Neural crest cell (in vitro differentiated cells): ENCODE measurements at places on chromosomes 3 and 15. TPM values are rescaled to one million over a fixed set of nuclear protein-coding genes. Genes with fewer than 3 reads are reported as not detected.
A peak's percentile ranks its signal among the peaks of the same experiment; 100 is the strongest.

CYP8B1 gene
- not detected in 2 replicates for total RNA-seq

ENTPD3 gene
- not detected in 2 replicates for total RNA-seq

AGBL1 gene
- total RNA-seq, result 0.05 and 0.07 TPM in 2 replicates

CPA3 gene
- not detected in 2 replicates for total RNA-seq

CCR1 gene
- 0.12 TPM in 1 of 2 replicates, not detected in the other for total RNA-seq

SLCO2A1 gene
- 0.07 and 0.33 TPM in 2 replicates for total RNA-seq

B3GNT5 gene
- total RNA-seq, result 38.3 and 39.4 TPM in 2 replicates

NAALADL2 gene
- total RNA-seq, result 2.8 and 4.3 TPM in 2 replicates

ISLR gene
- total RNA-seq, result 1.5 and 2.6 TPM in 2 replicates

SNX33 gene
- total RNA-seq, result 22.2 and 23.4 TPM in 2 replicates

MAGEL2 gene
- 11.9 and 13.1 TPM in 2 replicates for total RNA-seq

CFAP100 gene
- 1.1 and 1.7 TPM in 2 replicates for total RNA-seq

CDV3 gene
- 166 and 174 TPM in 2 replicates for total RNA-seq

GRCh38 chr3:174268586-174268985 is 590.5 kb upstream of the NAALADL2 start:
- no peak for DNase-seq
- peaks cover 11% of the 10 kb centered on the region for H3K4me1 ChIP-seq
- no peak overlapping the region for H3K27ac ChIP-seq
- no peak overlapping the region for H3K4me3 ChIP-seq
- H3K27me3 ChIP-seq, result no peaks in the 10 kb centered on the region
- H3K36me3 ChIP-seq, result no peaks in the 10 kb centered on the region

DNA sequence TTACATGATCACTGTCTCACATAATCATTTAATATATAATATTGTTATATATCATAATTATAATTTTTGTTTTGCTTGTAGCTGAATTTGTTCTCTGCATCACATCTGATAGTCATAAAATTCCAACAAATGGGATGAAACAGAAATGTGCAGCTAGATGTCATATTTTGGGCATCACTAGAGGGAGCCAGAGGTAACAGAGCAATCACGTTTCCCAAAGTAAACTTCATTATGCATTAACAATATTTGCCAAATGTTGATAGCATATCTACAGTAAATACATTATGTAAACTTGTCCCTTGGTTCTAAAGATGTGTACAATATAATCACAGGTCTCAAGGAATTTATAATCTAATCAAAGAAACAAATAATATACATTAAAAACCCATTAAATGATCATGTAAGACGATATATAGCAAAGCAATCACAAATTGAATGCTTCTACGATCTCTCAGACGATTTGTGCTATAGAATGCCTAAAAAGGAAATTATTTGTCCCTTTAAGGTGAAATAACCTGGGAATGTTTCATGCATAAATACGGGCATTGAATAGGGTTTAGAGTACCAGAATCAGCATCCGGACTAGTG is 234.2 kb upstream of the MCTP2 start:
- no peak overlapping the region for H3K27ac ChIP-seq
- H3K27me3 ChIP-seq, result no peaks in the 10 kb centered on the region
- no peak overlapping the region for H3K4me3 ChIP-seq
- peak; percentile 20 for DNase-seq
- peaks cover 31% of the 10 kb centered on the region for H3K4me1 ChIP-seq

DNA sequence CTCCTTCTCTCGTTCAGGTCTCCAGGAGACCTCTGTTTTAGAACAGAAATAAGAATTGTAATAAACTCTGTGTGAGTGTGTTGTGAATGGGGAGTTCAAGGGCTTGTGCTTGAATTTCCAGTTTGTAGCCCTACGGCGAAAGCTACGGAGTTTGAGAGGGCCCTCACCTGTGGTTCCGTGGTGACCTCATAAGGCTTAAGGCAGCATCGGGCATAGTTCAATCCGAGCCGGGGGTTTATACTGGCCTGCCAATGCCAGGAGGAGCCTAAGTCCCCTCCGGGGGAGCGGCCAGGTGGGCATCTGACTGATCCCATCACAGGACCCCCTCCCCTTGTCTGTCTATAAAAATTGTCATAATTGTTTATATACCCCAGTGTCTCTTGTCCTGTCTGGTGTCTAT is 43.7 kb downstream of the ZBTB11 start:
- no peaks in the 10 kb centered on the region for H3K36me3 ChIP-seq
- no peak overlapping the region for H3K27ac ChIP-seq
- no peak for DNase-seq
- peaks cover 6% of the 10 kb centered on the region for H3K27me3 ChIP-seq
- no peaks in the 10 kb centered on the region for H3K4me1 ChIP-seq
- H3K4me3 ChIP-seq, result no peak overlapping the region

DNA sequence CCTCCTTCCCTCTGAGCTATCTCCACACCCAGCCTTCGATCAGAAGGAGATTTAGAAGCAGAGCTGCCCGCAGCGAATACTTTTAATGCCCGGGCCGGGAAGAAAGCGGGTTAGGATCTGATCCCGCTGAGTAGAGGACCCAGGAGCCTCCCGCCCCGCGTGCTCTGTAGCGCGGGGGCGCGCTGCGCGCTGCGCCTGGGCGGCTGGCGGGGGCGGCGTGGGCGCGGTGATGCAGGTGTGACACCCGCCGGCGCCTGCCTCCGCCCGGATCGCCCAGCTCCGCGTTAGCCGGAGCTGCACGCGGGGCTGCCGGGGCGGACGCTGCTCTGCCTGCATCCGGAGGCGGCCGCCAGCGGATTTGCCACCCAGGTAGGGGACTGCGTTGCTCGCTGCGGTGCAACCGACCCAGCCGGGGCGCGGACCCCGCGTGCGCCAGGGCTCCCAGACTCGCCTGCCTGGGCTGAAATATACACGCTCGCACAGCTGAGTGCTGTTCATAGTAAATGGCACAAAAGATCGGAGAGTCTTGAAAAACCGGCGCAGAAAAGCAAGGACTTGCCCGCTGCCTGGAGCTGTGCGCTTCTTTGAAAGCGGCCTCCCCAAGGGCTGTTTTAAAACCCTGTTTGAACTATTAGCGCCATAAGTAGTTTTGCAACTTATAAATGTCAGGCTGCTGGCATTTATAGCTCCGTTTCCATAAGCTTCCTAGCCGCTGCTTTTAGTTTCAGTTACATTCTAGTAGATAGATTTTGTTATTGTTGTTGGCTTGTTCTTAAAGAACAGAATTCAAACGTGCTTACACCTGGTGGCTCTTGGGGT is at the start of gene SV2B:
Gene SV2B (plus strand): TSS at position 263 of the 819 bp plus-strand sequence. CDS start 126,007 bp downstream, outside the sequence.
- H3K36me3 ChIP-seq, result peaks cover 3% of the 10 kb centered on the region
- H3K27me3 ChIP-seq, result peaks cover 94% of the 10 kb centered on the region
- peaks cover 11% of the 10 kb centered on the region for H3K4me1 ChIP-seq
- DNase-seq, result peak; percentile 25
- no peak within 1 kb of the TSS for H3K27ac ChIP-seq

- H3K27me3 ChIP-seq, result no peaks in the 10 kb centered on the region
- no peaks in the 10 kb centered on the region for H3K36me3 ChIP-seq
- no peak overlapping the region for H3K27ac ChIP-seq
- no peak for DNase-seq
These were observed 727.8 kb upstream of the CFAP20DC start for GRCh38 chr3:59777667-59778077.

DNA sequence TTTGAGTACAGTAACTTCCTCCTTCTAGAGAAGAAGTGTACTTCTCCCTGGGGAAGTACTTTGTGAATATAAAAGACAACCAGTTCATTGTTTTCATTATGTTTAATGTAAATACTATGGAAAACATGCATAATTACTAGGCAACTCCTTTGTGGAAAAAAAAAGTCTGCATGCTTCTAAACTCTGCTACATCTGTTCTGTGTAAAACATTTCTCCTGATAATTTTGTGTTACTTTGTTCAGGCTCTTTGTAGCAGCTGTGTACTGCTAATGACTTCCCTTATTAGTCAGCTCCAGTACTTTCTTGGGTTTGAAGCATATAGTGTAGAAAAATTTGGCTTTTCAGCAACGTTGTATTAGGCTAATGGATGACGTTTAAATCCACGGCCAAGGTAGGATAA is 111.6 kb downstream of the FEZF2 start:
- H3K4me1 ChIP-seq, result peaks cover 25% of the 10 kb centered on the region
- H3K27me3 ChIP-seq, result no peaks in the 10 kb centered on the region
- H3K27ac ChIP-seq, result no peak overlapping the region
- H3K36me3 ChIP-seq, result peaks cover 13% of the 10 kb centered on the region

- no peak overlapping the region for H3K4me3 ChIP-seq
- peaks cover 28% of the 10 kb centered on the region for H3K4me1 ChIP-seq
- H3K27ac ChIP-seq, result no peak overlapping the region
- no peaks in the 10 kb centered on the region for H3K27me3 ChIP-seq
- H3K36me3 ChIP-seq, result no peaks in the 10 kb centered on the region
These were observed 227.2 kb upstream of the TBL1XR1 start for GRCh38 chr3:177424521-177424920.

DNA sequence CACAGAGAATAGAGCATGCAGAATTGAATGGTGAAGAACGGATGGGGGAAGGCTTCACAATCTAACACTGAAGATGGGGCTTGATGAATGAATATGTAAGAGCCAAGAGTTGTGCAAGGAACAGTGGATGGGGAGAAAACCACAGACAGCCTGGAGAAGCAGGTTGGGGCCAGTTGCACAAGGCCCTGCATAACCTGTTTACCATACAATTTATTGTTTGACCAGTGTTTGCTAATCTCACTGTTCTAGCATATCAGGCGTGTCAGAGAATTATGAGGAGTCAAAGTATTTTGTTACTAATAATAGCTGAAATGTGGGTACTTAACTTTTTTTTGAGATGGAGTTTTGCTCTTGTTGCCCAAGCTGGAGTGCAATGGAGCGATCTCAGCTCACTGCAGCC is 36.4 kb downstream of the LINS1 start:
- no peak for DNase-seq
- H3K4me1 ChIP-seq, result no peaks in the 10 kb centered on the region

DNA sequence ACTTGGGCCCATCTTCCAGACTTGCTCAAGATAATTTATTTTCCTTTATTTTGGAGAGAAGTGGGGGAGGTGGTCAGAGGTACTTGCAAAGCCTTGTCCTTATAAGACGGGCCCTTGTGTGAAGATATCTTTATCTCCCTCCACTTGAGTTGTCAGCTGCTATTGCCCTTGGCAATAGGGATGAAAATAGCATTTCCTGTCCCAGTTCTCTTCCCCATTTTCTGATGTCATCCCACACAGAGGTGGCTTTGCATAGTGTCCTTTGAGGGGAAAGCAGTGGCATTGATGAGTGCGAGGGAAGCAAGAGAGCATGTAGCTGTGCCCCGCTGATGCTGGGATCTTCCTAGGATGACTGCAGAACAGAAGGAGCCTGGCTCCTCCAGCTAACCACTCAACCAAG is 41.9 kb upstream of the TUBGCP5 start:
- no peak overlapping the region for H3K4me3 ChIP-seq
- no peak for DNase-seq
- peaks cover 3% of the 10 kb centered on the region for H3K36me3 ChIP-seq
- H3K27me3 ChIP-seq, result no peaks in the 10 kb centered on the region

DNA sequence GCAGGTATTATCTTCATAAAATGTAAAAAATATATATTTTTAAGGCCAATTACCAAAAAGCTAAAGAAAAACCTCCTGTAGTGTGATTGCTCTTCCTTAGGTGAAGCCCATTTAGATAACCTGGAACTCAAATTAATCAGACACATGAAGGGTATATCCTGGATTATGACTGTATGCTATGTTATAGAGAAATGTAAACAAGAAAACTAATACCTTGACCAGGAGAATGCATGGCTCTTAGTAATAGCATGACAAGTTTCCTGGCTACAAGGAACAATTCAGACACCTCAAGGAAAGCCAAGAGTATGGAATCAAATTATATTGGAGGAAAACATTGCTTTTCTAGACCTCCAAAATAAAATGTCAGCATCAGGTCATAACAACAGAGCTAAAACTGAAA is 14.0 kb upstream of the CFAP161 start:
- H3K36me3 ChIP-seq, result peaks cover 4% of the 10 kb centered on the region
- no peaks in the 10 kb centered on the region for H3K4me1 ChIP-seq
- peaks cover 38% of the 10 kb centered on the region for H3K27me3 ChIP-seq
- H3K27ac ChIP-seq, result no peak overlapping the region
- no peak overlapping the region for H3K4me3 ChIP-seq

DNA sequence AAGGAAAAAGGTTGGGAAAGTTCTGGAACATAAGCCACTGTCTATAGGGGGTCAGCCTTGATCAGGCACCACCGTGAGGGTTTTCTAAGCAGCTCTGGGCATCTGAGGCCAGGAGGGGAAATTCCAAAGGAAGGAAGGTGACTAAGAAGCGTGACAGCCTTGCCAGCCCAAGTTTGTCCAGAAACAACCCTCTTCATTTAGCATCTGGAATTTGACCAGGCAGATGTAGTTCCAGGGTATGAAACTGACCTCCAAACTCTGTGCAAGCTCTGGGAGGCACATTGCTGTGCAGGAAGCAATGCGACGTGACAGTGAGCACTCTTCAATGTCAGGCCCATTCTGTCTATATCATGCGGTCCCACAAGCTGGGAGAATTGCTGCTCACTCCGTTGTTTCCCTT is 85.4 kb upstream of the TPM1 start:
- H3K27ac ChIP-seq, result no peak overlapping the region
- H3K27me3 ChIP-seq, result no peaks in the 10 kb centered on the region
- H3K4me1 ChIP-seq, result no peaks in the 10 kb centered on the region
- H3K36me3 ChIP-seq, result peaks cover 3% of the 10 kb centered on the region

GRCh38 chr3:118772547-118773011 is 262.1 kb downstream of the IGSF11 start:
- H3K4me3 ChIP-seq, result no peak overlapping the region
- no peak for DNase-seq
- peaks cover 11% of the 10 kb centered on the region for H3K4me1 ChIP-seq
- H3K27me3 ChIP-seq, result no peaks in the 10 kb centered on the region

GRCh38 chr15:65916041-65916663 is 46.9 kb downstream of the RAB11A start:
- no peak for DNase-seq
- no peaks in the 10 kb centered on the region for H3K36me3 ChIP-seq
- H3K4me1 ChIP-seq, result peaks cover 6% of the 10 kb centered on the region

- H3K4me3 ChIP-seq, result no peak overlapping the region
- no peaks in the 10 kb centered on the region for H3K27me3 ChIP-seq
- DNase-seq, result no peak
- no peak overlapping the region for H3K27ac ChIP-seq
- H3K4me1 ChIP-seq, result peaks cover 10% of the 10 kb centered on the region
These were observed 33.0 kb downstream of the SRP14 start for GRCh38 chr15:40006003-40006402.

DNA sequence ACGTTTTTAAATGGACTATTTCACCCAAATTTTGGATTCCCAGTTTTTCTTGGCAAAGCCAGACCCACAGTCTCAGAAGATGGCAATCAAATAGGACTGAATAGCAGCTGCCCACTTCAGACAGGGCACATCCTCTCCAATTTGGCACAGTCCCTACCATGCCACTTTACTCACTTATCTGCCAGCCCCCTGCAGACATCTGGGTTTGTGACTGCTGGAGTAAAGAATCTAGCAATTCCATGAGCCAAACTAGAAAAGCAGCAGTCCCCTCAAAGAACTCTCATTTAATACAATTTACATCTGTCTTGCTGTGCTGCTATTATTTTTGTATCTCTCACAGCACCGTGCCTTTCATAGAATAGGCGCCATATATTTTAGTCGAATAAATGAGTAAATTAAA is 16.0 kb upstream of the LRRN1 start:
- H3K4me1 ChIP-seq, result no peaks in the 10 kb centered on the region
- H3K27ac ChIP-seq, result no peak overlapping the region
- H3K4me3 ChIP-seq, result no peak overlapping the region
- no peaks in the 10 kb centered on the region for H3K27me3 ChIP-seq
- H3K36me3 ChIP-seq, result no peaks in the 10 kb centered on the region
- no peak for DNase-seq
